ENCODE measurements at places on chromosomes 6 and 20.

GRCh38 chr6:4707011-4707410 lies 69.2 kb upstream of the CDYL start:
- no peak for DNase-seq

GRCh38 chr6:119148098-119148824 lies 69.8 kb upstream of the FAM184A start:
- no peak for DNase-seq

DNA sequence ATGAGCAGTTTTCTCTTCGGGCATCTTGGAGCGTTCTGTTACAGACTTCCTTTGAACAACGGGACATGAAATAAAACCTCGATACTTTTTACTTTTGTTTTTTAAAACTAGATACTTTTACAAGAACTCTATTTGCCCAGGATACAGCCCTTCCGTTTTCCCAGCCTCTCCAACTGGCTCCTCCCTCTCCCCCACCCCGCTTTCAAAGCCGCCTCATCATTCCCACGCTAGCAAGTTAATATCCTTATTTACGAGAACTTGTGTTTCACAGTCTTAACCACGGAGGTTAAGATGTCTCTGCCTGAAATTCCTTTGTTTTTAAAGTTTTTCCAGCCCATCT lies 241 bp upstream of the CFAP206 start:
- no peak for DNase-seq

DNA sequence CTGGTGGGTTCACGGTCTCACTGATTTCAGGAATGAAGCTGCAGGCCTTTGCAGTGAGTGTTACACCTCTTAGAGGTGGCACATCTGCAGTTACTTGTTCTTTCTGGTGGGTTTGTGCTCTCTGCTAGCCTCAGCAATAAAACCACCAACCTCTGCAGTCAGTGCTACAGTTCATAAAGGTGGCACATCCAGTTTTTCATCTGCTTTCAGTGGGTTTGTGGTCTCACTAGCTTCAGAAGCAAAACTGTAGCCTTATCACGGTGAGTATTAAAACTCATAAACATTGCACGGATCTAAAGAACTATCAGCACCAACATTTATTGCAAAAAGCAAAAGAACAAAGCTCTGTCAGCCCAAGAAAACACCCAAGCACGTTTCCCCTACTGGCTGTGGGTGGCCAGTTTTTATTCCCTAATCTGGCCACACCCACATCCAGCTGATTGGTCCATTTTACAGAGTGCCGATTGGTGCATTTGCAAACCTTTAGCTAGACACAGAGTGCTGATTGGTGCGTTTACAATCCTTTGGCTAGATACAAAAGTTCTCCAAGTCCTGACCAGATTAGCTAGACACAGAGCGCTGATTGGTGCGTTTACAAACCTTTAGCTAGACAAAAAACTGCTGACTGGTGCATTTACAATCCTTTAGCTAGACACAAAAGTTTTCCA lies 3.4 kb upstream of the TMEM14C start:
- no peak for DNase-seq

DNA sequence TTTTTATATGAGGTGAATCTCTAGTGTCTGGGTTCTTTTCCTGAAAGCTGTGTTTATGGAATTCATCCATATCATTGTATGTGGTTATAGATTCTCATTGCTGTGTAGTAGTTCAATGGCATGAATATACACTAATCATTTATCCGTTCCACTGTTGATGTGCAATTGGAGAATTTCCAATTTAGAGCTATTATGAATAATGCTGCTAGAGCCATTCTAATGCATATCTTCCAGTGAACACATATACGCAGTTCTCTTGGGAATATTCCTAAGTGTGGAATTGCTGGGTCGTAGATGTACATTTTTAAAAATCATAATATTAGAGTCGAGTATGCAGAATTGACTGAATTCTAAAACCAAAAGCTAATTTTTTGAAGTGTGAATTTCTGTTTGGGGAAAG lies 327.5 kb upstream of the JAG1 start:
- no peak for DNase-seq

GRCh38 chr6:108742041-108742440 lies 106.2 kb upstream of the ARMC2 start:
- no peak for DNase-seq

DNA sequence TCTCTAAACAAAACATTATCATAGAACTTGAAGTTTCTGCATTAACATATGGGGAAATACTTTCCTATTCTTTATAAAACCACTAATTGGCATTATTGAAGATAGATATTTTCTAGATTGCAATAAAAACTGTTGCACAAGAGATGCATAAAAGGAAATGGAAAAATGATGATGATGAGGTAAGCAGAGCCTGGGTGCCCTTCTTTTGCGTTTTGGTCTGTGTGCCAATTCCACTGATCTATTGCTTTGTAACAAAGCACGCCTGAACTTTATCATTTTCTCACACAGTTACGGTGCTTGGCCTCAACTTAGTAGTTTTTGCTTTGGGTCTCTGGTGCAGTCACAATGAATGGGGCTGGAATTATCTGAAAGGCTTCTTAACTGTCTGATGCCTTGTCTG lies 450.5 kb downstream of the MAFB start:
- no peak for DNase-seq

- no peak for DNase-seq
Measured at GRCh38 chr6:14396826-14397517, 279.4 kb downstream of the CD83 start.

DNA sequence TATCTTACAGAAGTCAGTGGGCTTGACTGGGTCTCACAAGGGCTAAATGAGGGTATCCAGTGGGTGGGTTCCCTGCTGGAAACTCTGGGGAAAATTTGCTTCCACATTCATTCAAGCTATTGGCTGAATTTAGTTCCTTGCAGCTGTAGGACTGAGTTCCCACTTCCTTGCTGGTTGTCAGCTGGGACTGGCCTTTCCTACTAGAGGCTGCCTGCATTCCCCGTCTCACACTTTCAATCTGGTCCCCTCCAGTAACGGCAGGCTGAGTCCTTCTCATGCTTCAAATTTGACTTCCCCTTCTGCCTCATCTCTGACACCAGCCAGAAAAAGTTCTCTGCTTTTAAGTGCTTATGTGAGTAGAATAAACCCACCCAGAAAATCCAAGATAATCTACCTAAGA lies 4.4 kb downstream of the CSNK2A1 start:
- DNase-seq = no peak

GRCh38 chr6:143140767-143141166 lies 80.1 kb downstream of the AIG1 start:
- no peak for DNase-seq

DNA sequence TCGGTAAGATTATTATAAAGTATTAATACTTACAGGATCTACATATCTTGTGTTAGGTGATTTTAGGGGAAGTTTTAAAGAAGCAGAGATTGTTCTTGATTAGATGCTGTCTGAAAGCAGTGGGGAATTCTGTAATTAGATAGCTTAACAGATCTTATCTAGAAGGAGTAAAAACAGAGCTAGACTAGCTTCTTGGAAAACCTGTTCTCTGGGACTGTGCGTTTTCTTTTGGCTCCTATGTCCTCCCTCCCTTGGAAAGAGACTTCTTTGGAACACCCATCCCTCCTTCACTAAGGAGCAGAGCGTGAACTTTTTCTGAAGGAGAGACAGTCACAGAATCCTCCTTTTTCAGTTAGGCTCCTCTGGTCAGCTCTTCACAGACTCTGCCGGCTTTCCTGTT lies 83.5 kb upstream of the ZNF184 start:
- no peak for DNase-seq

GRCh38 chr6:83086751-83087150 lies 19.3 kb downstream of the DOP1A start:
- no peak for DNase-seq

DNA sequence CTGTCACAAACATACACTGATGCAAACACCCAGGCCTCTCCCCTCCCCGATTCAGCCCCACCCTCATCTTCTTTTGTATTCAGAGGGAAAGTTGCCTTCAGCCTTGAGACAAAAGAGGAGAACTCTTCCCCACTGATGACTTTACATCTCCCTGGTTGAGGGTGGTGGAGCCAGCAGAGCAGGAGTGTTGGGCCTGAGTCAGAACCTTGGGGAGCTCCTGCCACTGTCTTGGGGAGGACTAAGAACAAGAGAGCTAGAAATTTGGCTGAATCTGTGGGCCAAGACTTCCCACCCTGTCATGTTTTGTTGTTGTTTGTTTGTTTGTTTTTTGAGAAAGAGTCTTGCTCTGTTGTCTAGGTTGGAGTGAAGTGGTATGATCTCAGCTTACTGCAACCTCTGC lies 89.1 kb downstream of the MDGA1 start:
- DNase-seq = no peak

GRCh38 chr20:56752274-56752673 lies 123.2 kb downstream of the TFAP2C start:
- DNase-seq = no peak

DNA sequence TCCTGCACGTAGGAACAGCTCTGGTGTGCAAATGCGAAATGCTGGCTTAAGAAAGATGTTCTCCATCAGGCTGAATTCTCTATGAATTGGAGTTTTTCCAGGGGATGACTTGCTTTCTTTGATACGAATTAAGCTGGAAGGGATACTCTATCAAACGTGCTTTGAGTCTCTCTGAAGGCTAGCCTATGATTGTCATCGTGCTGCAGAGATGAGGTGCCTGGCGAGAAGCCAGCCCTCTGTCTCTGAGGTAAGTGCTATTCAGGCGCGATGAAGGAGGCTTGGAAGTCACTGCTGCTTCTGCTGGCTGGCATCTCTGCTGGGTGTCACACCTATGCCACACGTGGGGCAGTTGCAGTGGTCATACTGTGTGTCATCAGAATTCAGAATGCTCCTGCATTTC lies 223.7 kb downstream of the TAF4 start:
- DNase-seq = no peak

GRCh38 chr6:2706558-2706957 lies 44.2 kb downstream of the MYLK4 start:
- no peak for DNase-seq

GRCh38 chr6:154086510-154086909 lies 47.5 kb downstream of the OPRM1 start:
- no peak for DNase-seq

- no peak for DNase-seq
Measured at GRCh38 chr6:18335948-18336347, 51.2 kb upstream of the RNF144B start.

- no peak for DNase-seq
Measured at GRCh38 chr6:33894438-33894837, 90.6 kb upstream of the MLN start.

GRCh38 chr6:80211286-80211685 lies 104.8 kb downstream of the BCKDHB start:
- no peak for DNase-seq

DNA sequence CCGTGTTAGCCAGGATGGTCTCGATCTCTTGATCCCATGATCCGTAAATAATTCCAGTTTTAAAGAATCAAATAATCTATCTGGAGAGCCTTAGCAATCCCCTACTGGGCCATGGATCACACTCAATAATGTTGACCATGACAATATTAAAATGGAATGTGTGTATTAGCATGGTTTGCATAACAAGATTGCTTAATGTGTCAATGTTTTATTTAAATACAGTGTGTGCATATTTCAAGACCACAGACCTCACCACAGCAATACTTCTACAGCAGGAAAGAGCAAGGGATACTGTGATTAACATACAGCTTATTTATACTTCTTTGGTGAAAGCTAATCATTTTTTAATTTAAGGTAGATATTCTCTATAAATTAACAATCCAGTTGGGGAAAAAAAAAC lies 470.4 kb downstream of the TFAP2B start:
- DNase-seq = no peak

DNA sequence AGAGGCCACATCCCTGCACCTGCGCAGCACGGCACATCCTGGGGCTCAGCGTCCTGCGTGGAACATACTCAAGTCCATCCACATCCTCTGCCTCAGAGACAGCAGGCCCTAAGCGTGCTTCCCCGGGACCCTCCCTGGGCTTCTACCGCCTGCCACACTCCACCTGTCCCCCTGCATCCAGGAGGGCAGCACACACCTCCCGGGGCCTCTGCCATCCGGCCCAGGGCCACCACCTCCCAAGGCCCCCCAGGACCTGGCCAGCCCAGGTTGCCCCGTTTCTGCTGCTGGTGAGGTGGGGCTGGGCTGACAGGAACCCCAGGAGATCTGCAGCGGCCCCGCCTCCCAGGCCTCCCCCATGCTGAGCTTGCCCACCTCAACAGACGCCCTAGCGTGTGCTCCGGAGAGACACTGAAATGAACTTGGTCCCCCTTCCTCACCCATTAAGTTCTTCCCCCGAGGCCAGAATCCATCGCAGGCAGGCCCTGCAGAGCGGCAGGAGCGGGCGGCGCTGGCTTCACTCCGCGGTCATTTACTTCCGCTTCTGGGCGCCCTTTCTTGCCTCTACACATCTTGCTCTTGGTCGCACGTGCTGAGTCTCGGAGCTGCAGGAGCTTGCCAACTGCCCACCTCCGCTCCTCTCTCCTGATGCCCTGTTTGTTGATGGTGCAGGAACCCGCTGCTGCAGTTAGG lies 235.3 kb downstream of the TAF4 start:
- no peak for DNase-seq

- peak; percentile 80 for DNase-seq
Measured at GRCh38 chr20:37990571-37991151, 42.6 kb downstream of the TTI1 start.

DNA sequence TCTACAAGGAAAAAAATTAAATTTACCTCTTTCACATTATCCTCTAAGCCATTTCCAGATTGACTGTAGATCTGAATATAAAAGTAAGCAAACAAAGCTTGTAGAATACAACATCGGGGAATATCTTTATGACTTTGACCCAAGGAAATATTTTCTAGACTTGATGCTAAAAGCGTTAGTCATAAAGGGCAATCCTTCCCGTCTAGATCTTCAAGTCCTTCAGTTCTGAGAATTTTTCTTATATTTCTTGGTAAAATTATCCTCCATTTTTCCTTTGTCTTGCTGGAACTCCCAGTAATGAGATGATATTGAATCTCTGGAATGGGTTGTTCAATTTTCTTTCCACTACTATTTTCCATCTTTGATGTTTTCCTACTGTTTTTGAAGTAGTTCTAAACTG lies 77.8 kb upstream of the ZNF184 start:
- DNase-seq = no peak

- no peak for DNase-seq
Measured at GRCh38 chr20:52992632-52993031, 20.5 kb downstream of the TSHZ2 start.

DNA sequence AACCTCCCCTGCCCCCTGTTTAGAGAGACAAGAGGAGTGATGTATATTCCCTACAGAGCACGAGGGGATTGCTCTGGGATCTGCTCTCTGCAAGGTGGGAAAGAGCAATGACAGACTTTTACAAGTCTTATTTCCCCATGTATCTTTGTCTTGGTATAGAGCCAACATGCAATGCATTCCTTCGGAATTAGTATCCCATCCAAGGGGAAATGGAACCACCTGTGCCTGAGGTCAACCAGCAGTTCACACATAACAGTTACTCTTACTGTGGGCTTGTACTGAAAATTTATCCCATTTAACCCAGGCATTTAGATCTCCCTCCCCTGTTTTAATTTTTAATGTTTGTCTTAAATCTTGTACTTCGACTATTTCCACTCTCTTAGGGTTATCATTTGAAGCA lies 250.4 kb downstream of the C6orf118 start:
- DNase-seq = no peak

DNA sequence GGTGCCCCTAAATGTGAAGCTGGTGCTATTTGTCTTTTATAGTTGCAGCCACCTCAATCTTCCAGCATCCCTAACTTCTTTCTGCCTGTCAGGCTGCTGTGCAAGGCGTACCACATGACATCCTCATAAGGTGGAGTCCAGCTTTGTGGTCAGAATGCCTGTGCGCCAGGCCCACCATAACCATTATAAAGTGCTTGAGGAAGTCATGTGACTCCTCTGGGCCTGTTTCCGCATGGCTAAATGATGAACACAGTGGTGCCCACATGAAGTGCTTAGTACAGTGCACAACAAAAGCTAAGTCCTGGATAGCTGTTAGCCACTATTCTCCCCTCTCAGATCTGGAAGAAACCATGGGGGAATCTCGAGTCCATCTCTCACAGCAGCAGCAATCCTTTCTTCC lies 75.6 kb downstream of the INSM1 start:
- no peak for DNase-seq

Measured in suprapubic skin (tissue), 4 donors.